ENCODE measurements at places on chromosomes 7 and 10.

- no peak for DNase-seq
Measured at GRCh38 chr10:123462756-123463155, 203.4 kb upstream of the GPR26 start.

GRCh38 chr10:34113504-34114225, 701.4 kb downstream of the PARD3 start:
- DNase-seq: peak; percentile 75

- no peak for DNase-seq
Measured at GRCh38 chr10:28971764-28972163, 294.4 kb downstream of the BAMBI start.

GRCh38 chr10:77182803-77183202, 454.8 kb downstream of the KCNMA1 start:
- no peak for DNase-seq

GRCh38 chr7:1197997-1198625, 34.6 kb upstream of the UNCX start:
- DNase-seq: peak; percentile 81

DNA sequence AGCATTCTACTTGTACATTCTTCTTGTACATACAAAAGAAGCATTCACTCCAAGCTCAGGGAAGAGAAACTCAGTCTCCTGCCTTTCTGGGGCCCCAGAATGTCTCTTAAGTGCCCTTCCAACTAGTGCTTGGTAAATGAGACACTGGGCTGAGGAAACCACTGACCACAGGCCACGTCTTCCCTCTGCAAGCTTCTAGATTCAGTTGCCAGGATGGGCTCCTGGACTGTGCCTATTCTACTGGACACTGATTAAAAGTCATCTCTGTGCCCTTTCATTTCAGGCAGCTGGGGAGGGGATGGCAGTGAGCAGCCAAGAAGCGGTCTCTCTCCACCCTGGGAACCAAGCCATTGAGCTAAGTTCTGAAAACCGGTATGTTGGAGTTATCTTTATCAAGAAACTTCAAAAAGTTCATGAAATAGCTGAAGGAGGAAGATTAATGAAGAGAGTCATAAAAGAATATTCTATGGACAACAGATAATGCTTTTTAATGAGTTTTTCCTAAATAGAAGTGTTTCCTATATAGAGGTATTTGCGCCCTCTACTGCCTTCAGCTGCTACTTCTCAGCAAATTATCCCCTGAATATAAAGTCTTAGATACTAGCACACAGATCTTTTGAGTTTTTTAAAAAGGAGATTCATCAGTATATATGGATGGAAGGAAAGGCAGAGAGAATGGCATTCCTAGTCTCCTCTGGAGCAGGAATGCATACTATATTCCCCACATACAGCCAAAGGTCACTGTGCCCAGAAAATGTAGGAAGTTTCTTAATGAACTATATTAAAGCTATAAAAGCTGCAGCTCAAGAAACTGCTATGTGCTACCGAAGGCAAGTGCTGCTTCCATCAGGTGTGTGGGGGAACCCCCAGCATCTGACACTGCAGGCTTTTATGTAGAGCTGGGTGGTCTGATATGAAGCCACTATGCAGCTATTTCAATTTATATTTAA, 8.4 kb upstream of the IFIT1B start:
- peak; percentile 62 for DNase-seq

GRCh38 chr7:116095396-116095795, 64.8 kb upstream of the TFEC start:
- no peak for DNase-seq

- peak; percentile 10 for DNase-seq
Measured at GRCh38 chr7:37510043-37510634, 61.5 kb upstream of the ELMO1 start.

GRCh38 chr10:99648717-99649116, 10.6 kb upstream of the ENTPD7 start:
- DNase-seq: no peak

DNA sequence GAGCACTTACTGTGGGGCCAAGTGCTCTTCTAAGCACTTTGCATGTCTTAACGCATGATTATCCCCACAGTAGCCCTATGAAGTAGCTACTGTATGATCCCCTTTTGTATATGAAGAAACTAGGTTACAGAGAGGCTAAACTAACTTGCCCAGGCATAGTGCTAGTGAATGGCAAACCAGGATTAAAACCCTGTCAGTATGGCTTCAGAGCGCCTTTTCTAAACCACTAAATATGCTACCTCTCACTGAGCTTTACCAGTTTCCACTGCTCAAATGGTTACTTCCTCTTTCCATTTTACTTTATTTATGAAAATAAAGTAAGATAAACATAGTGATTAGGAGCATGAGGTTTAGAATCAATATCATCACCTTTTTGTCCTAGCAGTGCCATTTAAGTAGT, 73.6 kb downstream of the PODXL start:
- no peak for DNase-seq

- DNase-seq: no peak
Measured at GRCh38 chr10:44167752-44168151, 217.1 kb downstream of the CXCL12 start.

GRCh38 chr10:31694929-31695837, 233.4 kb downstream of the ARHGAP12 start:
- DNase-seq: no peak

- no peak for DNase-seq
Measured at GRCh38 chr10:61655335-61655851, 7.3 kb upstream of the CABCOCO1 start.

DNA sequence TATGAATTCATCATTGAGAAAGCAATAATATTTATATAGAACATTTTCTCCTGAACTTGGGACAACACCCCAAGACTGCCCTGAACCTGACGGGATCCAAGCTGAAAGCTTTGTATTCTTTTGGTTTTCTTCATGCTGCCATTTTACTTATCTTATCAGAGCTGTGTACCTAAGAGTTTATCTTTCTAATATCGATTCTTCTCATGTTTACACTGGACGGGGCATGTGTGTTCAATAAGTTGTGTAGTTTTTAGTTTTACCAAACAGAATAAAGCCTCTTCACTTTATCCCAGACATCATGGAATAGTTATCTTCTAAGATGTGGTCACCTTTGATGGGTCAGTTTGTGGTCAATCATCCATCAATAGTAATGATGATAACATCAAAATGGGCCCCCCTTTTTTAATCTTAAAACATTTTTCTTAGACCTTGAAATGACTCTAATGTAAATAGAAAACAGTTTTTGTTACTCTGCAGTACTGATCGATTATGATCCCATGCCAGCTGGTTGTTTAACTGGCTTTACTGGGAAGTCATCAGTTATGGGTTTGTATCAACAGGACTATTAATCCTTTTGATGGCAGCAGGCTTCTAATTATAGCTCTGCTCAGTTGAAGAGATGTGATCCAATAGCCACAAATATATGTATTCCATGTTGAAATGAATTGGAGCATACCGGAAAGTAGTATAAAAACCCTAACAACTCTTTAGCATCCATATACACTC, 446.1 kb downstream of the KCNMA1 start:
- no peak for DNase-seq

GRCh38 chr10:130138479-130138866, 2.3 kb downstream of the GLRX3 start:
- no peak for DNase-seq

GRCh38 chr7:26440233-26441001, 148.8 kb downstream of the SNX10 start:
- DNase-seq: no peak

DNA sequence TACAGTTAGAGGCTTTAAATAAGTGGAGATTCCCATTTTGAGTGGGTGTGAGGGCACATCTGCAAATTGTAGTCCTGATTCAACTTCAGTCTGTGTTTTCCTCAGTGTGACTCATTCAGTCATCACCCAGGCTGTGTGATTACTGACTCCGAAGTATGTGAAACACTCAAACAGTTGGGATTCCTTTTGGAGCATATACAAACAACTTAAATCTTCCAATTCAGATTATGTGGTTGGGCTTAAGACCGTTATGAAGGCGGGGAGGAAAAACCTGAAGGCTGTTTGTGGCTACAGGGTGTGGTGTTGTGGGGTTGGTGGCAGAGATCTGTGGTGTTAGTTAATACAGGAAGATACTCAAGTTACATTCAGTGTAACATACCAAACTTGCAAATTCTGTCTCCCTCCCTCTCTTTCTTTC, 259.7 kb upstream of the FERD3L start:
- peak; percentile 33 for DNase-seq

DNA sequence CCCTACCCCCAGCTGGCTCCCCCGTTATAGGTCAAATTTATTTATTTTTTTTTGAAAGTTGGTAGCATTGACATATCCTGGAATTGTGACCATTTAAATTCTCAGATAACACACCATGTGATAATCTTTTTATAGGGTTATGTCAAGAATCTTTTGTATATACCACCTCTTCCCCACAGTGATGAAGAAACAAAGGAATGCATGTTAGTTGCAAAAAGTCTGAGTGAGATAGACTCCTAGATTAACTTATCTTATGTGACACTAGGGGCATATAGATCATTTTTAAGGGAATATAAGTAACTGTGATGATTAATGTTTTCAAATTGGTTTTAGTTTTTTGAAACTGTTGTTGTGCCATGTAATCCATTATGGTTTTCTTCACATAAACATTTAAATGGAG, 68.3 kb downstream of the MLLT10 start:
- DNase-seq: no peak
